ENCODE measurements at places on chromosomes 2 and 18. TPM values are rescaled to one million over a fixed set of nuclear protein-coding genes. Genes with fewer than 3 reads are reported as not detected.

- no peak for DNase-seq
Measured at GRCh38 chr2:119229716-119230115, 6.1 kb downstream of the STEAP3 start.

The SLC23A3 gene
- total RNA-seq: 0.90 TPM

The HOXD3 gene
- total RNA-seq: not detected

The MBOAT2 gene
- 23.4 TPM for total RNA-seq
